ENCODE measurements at places on chromosomes 2 and 18. TPM values are rescaled to one million over a fixed set of nuclear protein-coding genes. Genes with fewer than 3 reads are reported as not detected.

- DNase-seq: no peak
Measured at GRCh38 chr18:27447451-27447881, 262.4 kb upstream of the CHST9 start.

- DNase-seq: no peak
Measured at GRCh38 chr2:108837198-108837597, 50.6 kb downstream of the CCDC138 start.

DNA sequence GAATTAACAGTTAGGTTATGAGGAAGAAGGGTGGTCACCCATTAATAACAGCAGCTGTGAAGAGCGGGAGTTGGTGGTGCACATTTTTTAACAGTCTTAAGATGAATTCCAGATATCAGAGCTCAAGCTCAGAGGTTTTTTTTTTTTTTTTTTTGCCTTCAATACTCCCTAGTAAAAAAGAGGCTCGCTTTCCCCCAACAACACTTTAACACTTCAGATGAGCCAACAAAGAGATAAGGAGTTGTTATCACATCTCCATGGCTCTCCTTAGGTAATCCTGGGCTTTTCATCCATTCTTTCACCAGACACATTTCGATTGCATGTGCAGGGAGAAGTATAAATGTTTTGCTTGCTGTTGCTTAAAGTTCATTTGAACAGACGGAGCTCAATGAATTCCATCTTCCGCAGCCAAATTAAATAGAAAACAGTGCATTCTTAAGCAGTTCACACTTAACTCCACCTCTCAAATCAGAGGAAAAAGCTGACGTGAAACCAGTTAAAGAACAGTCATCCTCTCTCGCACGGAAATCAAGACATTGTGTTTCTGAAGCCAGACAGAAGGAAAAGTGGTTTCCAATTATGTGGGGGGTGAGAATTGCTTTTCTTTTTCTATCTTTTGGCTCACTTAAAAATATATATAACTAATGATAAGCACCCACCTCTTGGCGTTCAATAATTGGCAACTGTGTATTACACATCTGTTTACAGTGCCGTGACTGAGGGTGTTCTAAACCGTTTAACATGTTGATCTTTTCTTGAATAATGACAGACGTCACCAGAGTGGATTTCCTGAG is 118.2 kb downstream of the ZNF521 start:
- DNase-seq: no peak

Gene LRP2
- 0.35 TPM for total RNA-seq

Gene FOXI3
- total RNA-seq: not detected
